GDM1 (cell line): ENCODE measurements at places on chromosomes 3 and 15.

DNA sequence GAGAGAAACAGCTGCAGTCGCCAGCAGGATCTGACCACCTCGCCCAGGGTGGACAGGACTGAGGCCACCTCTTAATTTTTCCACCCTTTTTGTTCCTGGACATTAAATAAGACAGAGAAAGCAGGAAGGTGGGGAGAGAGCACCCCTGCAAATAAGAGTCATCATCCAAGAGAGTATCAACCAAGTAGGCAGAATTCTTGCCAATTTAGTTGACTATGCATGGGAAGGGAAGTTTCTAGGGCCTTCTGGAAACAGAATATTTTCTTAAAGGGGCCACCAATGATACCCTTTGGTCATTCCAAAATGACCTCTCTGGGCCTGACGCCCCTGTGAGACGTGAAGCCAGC, 136.2 kb downstream of the TJP1 start:
- no peak for DNase-seq

GRCh38 chr3:30141178-30141581, 465.2 kb upstream of the TGFBR2 start:
- no peak for DNase-seq

DNA sequence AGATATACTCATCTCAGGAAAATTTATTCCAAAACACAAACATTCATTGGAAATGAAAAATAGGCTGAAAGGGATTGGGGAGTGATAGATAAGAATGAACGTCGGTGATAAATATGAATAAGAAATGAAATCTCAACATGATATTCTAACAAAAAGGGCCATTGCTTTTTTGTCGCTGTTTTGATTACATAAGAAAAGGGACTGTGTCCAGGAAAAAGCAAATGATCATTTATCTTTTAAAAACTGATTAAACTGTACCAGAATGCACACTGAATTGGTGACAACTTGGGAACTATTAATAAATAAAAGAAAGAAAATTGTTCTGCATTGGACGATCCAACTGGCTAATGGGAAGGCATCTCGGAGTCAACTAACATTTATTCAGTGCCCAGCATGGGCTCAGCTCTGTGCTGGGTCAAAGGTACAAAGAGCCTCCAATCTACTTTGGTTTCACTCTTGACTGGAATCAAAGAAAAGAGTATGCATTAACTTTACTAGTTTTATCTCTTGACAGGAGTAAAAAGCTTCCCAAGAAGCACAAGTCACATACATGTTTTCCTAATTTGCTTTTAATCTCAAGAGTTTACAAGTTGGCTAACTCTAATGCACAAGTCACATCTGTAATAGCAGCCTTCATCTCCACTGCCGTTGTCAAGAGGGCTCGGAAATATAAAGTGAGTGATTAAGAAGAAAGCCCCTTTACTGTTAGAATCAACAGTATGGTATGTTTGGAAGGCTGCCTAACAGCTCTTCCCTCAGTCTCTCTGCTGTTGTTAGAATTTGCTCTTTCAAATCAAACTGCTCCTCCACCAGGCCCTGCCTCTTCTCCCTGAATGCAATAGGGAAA, 280.0 kb downstream of the IGSF11 start:
- no peak for DNase-seq

DNA sequence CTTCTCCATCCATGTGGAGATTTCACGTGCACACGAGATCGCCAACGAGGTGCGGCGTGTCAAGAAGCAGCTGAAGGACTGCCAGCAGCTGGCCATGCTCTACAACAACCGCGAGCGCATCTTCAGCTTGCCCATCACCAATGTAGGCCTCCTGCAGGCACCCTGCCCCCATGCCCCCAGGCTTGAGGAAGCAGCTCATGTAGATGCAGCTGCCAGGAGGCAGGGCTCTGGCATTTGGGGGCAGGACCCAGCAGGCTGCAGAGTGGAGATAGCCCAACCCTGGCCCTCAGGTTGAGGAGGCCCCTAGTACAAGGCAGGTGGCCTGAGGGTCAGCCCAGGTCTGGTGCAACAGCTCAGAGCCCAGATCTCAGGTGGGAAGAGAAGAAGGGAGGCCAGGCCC, 36.4 kb downstream of the DNAH1 start:
- no peak for DNase-seq

DNA sequence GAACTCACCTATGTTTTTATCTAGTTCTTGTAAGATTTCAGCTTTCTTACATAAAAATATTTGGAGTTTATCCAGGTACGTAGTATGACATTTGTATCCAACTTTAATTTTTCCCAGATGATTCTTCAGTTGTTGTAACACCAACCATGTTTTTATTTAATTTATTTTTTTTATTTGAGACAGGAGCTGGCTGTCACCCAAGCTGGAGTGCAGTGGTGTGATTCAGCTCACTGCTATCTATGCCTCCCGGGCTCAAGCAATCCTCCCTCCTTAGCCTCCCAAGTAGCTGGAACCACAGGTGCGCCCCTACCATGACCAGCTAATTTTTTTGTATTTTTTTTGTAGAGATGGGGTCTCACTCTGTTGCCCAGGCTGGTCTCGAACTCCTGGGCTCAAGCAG, 6.6 kb downstream of the XYLB start:
- DNase-seq: no peak

GRCh38 chr3:129526121-129526900, 2.1 kb upstream of the RHO start:
- DNase-seq: peak; percentile 63

DNA sequence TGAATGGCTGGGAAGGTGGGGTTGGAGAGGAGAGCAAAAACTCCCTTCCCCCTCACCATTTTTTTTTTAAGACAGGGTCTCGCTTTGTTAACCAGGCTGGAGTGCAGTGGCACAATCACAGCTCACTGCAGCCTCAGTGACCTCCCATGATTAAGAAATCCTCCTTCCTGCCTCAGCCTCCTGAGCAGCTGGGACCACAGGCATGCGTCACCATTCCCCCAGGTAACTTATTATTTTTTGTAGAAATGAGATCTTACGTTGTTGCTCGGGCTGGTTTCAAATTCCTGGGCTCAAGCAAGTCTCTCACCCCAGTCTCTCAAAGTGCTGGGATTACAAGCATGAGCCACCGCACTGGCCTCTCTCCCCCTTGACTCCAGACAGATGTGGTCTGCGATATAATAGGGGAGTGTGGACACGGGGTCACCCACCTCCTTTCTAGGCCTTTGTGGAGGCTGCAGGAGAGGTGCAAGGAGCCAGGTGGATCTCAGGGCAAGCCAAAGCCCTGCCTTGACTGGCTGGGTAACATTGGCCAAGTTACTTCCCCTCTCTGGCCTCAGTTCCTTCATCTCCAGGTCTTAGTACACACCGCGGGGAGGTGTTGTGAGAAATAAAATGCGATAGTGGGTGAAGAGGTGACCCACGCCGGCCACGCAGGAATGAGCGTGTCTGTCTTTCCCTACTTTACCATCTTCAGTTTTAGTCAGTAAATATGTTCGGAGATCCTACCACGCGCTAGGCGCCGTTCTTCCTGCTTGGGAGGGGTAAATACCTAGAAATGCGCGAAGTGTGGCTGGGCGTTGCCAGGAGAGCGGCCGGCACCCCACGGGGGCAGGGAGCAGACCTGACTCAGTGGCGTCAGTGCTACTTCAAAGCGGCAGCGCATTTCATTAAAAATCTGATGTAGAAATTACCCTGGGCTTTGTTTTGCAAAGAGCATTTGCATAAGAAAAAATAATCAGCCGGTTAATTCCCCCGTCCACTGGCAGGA, 20.2 kb upstream of the CORO2B start:
- DNase-seq: no peak

DNA sequence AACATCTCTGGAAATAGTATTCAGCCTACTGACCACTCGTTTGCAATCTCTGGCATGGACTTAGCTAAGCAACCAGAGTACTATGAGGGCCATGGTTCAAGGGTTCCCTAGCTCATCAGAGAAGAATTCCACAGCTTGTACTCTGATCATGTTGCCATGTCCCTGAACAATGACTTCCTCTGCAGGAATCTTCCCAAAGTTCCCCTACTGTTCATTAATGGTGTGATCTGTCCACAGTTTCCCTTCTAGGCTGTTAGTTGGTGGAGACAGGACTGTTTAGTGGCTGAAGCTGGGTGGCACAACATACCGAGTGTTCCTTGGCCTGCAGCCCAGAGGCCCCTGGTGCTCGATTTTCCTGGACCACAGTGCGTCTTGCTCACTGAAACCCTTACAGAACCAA, 44.4 kb upstream of the GALNT15 start:
- DNase-seq: no peak

GRCh38 chr15:99566157-99566897, 543 bp downstream of the MEF2A start:
- DNase-seq: no peak

GRCh38 chr3:149706905-149707304, 45.4 kb downstream of the COMMD2 start:
- no peak for DNase-seq

GRCh38 chr15:25596644-25597562, 158.1 kb upstream of the UBE3A start:
- DNase-seq: no peak

- no peak for DNase-seq
Observed at GRCh38 chr15:58770519-58770856, 614 bp upstream of the MINDY2 start.

- no peak for DNase-seq
Observed at GRCh38 chr15:40928821-40929659, at the start of gene DLL4. Gene DLL4, plus strand, starts transcription at chr15:40929340. Its CDS starts 329 bp downstream, at chr15:40929669.

GRCh38 chr3:129855832-129856419, 37.6 kb downstream of the TMCC1 start:
- DNase-seq: no peak

DNA sequence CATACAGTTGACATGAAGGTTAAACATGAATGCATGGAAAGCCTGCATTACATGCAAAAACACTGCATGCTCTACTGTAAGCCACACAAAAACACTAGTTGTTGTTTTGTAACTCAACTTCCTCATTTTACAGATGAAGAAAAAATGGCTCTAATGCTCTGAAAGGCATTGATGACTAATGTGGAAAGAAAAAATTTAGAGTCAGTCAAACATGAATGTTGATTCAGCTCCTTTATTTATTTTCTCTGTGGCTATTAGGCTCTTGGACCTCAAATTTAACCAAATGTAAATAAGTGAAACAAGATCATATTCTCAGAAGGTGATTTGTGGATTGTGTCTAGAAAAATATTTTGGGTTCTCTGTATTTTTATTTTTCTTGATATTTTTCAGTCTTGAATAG, 336.7 kb upstream of the ZNF717 start:
- no peak for DNase-seq

DNA sequence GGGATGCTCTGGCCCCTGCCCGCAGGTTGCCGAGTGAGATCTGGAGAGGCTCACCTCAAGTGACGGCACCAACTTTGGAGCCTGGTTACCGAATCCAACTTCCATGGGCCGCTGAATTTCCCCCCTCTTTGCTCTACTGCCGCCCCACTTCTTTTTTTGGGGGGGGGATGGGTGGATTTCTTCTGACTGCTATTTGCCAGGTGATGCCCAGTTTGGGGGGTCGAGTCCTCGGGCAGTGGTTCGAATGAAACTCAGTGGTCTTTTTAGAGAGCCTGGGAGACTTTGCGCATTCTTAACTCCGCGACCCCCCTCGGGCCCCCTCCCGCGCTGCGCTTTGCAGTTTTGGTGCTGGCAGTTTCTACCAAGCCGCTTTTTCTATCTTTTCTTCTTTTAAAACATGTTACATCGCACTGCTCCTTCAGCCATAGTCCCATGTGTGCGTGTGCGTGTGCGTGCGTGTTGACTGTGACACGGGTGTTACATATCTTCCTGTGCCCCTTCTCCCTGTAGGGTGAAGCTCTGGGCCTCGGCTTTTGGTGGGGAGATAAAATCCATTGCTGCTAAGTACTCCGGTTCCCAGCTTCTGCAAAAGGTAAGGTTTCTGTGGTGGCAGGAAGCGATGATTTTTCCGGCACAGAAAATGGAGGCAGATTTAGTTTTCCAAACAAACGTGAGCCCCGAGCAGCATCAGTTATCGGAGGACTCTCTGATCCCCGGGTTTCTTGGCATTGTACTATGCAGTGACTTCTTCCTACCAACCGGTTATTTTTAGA, 837 bp downstream of the CACNA2D3 start:
- no peak for DNase-seq

DNA sequence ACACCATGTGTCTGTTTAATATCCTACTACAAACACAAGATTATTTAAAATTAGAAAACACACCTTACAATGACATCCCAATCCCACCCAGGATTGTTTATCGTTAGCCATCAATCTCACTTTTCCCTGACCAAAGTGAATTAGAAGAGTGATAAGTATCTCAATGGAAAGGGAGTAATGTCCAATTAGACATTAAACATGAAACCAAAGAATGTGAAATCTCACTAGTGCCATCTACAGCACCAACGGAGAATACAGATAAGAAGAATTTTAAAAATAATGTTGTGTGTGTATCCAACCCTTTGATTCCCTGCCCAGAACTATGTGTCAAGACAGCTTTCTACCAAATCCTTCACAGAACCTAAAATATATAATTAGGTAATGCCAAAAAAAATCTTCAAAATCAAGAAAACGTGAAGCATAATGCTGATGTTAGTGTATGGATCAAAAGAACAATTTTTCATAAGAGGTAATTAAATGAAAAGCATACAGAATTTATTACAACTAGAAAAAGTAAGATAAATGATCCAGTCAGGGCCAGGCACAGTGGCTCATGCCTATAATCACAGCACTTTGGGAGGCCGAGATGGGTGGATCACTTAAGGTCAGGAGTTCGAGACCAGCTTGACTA, 64.2 kb downstream of the SCAPER start:
- peak; percentile 7 for DNase-seq

- DNase-seq: peak; percentile 6
Observed at GRCh38 chr3:26104851-26105251, 315.0 kb downstream of the OXSM start.

DNA sequence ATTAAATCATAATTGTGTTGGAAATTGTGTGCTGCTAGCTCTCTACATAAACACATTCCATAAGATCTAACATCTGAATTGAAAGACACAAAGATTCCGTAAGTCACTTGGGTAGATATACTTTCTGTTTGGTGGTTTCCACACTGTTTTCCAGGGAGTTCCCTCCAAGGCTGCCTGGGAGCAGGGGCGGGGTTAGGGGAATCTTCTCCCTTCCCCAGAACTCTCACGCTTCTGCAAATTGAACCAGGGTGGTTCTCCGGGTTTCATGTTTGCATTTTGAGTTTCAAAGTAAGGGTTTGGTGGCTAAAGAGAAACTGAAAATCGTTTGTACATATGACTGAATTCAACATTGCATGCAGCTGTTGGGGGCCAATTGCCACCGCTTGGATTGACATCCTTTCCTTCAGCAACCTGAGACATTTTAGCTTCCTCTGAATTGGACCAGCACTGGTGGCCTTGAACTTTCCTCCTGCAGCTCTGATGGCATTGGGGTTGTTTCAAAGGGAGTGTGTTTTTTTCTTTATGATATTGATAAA, 192.7 kb upstream of the FEZF2 start:
- DNase-seq: no peak

- DNase-seq: no peak
Observed at GRCh38 chr3:172516318-172517214, 6.7 kb downstream of the TNFSF10 start.

- no peak for DNase-seq
Observed at GRCh38 chr15:34122771-34123183, 20.9 kb downstream of the PGBD4 start.

DNA sequence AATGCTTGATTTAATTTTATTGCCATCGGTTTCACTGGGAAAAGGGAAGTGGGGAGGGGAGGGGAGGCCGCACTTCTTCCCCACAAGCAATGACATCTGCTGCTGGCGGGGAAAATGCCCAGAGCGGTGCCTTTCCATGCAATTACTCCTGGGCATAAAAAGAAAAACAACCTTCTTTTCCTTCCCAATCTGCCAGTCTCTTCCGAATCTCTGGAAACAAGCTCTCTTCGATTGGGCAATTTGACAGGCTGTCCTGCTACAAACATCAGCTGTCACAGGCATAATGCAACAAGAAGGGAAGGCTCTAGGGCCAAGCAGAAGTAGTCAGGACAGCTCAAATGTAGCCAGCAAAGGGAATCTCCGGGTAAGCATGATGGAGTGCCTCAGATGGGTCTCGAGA, 93.4 kb upstream of the STRIT1 start:
- no peak for DNase-seq
